Activated CD8-positive, alpha-beta memory T cell treated with anti-CD3 and anti-CD28 coated beads, Interleukin-2, amount 10 ng/mL, durations not matched to agents 7 days and 5 days (primary cell): ENCODE measurements at places on chromosomes 16 and 17. TPM values are rescaled to one million over a fixed set of nuclear protein-coding genes. Genes with fewer than 3 reads are reported as not detected.

GRAP gene
- total RNA-seq, result 10.4 TPM

KCNG4 gene
- total RNA-seq, result not detected

- DNase-seq, result no peak
Measured at GRCh38 chr17:42518046-42518754, 17.8 kb upstream of the NAGLU start.

- no peak for DNase-seq
Measured at GRCh38 chr16:2811703-2812471, 5.2 kb upstream of the PRSS21 start.

- DNase-seq, result no peak
Measured at GRCh38 chr16:51508490-51509212, 357.6 kb upstream of the SALL1 start.

DNA sequence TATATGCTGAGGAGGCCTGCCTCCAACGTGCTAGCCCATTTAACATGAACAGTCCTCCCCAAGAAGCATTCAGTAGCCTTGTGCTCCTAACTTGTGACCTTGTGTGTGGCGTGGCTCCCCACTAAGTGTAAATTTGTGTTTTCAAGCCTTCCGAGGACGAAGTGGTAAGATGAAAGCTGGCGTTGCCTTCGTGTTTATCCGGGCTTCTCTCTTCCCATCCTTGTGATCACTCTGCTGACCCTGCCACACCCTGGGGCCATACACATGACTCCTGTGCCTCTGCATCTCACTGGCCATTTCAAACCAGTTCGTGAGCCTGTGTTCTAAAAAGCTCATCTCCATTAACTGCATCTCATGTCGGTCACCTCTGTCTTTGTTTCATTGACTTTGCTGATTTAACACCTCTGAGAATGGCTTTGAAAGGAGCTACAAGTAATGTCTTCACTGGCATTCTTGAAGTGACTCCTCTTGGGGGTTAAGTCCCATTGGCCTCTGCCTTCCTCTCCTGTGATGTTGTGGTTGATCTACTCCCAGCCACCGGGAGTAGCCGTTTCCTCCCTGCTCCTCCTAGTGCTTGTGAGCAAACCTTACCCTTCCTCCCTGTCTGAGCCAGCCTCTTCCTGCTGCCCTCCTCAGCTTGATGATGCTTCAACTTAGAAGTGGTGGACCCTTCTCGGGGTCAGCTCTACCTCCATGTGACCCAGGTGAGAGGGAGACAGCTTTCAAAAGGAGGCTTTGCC is 27.4 kb upstream of the NAGLU start:
- no peak for DNase-seq

- no peak for DNase-seq
Measured at GRCh38 chr16:6374821-6375220, 957.8 kb upstream of the RBFOX1 start.

- DNase-seq, result no peak
Measured at GRCh38 chr16:48105456-48105855, 50.3 kb downstream of the ABCC12 start.
